ENCODE measurements at places on chromosomes 2 and 18.

DNA sequence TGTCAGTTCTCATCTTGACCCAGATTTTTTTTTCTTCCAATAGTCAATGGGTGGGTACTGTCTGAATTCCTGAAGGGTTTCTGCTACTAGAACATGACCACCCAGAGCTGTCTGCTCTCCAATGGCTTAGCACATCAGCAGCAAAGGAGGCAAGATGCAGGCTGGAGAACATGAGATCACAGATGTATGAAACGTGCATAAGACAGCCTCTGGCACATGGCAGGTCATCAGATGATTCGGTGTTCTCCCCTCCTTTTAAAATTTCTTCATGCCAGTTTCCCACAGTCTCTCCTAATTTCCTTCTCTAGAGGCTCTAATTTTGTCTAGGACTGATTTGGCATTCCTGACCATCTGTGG, 359.3 kb upstream of the TNP1 start:
- no peak for DNase-seq

DNA sequence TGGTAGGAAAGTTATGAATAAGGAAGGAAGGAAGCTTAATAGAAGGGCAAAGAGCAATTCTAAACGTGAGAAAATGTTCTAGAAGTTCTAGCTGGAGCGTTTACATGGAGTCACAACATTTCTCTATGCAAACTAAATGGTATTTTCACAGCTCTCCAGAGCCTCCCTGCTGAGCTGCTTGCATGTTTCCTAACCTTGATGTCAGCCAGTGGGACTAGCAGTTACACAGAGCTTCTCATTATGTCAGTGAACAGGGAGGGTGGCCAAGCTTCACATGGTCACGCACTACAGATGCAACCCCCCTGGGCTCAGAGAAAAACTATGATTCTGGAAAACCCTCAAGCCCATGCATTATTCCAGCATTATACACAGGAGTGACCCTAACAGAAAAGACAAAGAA, 153.4 kb upstream of the CCDC150 start:
- DNase-seq = no peak

DNA sequence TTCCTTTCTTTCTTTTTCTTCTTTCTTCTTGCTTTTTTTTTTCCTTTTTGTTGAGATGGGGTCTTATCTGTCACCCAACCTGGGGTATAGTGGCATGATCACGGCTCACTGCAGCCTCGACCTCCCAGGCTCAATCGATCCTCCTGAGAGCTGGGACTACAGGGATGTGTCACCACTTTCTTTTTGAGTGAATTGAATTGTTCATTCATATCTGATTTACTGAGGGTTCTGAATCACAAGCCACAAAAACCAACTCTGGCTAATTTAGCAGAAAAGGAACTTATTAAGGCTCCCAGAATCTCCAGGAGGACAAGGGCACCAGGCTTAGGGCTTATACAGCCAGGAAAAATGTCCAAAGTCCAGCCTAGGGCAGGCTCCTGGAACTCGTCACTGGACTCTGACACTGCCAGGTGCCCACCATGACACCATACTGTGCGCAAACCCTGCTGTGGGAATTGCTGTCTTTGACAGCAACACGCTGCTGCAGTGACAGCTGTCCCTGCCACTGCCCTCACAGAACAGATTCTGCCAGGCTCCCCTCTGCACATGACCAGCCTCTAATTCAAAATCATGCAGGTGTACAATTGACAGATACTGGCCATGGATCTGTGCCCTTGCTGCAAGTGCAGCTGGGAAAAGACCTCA, 42.9 kb upstream of the EML6 start:
- DNase-seq = no peak

DNA sequence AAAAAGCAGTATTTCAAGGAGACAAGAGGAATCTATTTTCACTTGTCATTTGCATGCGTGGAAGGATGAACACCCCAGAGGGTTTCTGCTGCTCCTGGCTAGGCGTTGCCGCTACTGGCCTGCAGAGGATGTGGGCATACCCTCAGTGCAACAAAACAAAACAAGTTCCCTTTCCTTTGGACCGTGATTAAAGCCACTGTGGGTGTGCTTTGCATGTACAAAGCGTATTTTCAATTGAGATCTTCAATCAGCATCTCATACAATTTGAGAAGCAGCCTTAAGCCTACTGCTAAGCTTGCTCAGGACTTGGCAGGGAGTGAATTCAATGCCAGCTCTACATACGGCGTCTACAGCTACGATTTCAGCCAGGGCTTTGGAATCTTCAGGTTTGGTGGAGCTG, 298.4 kb downstream of the LPIN1 start:
- DNase-seq = no peak

DNA sequence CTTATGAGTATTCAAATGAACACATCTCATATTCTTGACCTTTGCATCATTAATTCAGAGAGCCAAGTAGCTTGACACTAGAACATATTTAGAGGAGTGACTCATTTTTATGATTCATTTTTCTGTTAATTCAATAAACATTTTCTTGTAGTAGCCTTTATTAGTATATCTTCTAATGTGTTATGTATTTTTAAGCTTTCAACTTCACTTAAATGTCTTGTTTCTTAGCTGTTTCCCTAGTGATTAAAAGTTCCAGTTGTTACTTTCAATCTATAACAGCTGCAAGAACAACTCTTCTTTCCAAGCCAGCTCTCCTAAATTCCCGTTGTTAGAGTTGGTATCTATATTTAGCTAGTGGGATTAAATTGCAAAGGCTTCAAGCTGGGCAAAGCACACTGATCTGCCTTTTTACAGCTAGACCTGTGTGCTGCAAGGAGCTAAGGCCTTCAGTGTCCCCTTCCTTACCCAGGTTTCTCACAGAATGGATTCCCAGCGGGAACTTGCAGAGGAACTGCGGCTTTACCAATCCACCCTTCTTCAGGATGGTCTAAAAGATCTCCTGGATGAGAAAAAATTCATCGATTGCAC, at the start of gene KLHL41:
Gene KLHL41, plus strand, starts transcription at position 405 of the 588 bp plus-strand sequence. Its CDS starts 77 bp downstream, at position 482.
- DNase-seq = no peak

- DNase-seq = no peak
Observed at GRCh38 chr2:158403237-158403636, 53.3 kb downstream of the CCDC148 start.

DNA sequence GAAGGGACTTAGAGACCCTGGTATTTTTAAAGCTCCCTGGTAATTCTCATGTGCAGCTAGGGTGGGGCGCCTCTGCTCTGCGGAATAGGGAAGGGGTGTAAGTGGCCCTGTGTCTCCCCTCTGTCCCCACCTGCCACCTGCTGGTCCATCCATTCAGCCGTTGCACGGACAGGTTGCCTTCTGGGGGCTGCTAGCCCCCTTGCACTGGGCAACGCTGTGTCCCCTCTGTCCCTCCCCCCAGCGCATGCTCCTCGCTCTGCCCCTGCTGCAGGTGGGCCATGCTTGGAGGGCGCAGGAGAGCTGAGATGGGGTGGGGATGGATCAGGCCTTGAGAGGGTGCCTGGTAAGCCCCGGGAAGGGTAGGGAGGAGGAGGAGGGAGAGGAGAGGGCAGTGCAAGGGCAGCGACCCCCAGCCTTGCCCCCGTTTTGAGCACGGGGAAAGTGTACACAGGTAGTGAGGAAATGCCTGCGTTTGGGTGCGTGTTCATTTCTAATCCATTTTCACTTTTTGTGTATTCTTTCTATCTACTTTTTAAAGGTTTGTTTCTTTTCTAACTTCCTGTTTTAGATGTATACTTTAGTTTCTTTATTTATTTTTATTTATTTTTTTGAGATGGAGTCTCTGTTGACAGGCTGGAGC, 23.9 kb downstream of the RRM2 start:
- no peak for DNase-seq

- no peak for DNase-seq
Observed at GRCh38 chr18:75005626-75006025, 203.3 kb downstream of the PTGR3 start.

DNA sequence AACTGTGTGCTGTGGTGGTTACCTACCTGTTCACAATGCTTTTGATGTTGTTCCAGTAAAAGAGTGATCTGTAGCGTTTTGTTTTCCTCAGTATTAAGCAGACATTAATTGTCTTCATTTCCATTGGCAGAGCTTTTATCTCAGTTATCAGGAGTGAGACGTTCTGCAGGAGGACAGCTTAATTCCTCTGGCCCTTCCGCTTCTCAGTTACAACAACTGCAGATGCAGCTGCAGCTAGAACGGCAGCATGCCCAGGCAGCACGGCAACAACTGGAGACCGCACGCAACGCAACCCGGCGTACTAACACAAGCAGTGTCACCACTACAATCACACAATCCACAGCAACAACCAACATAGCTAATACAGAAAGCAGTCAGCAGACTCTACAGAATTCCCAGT, 78.3 kb downstream of the KCMF1 start:
- DNase-seq = no peak

- no peak for DNase-seq
Observed at GRCh38 chr2:118223511-118223991, 135.3 kb downstream of the INSIG2 start.

- no peak for DNase-seq
Observed at GRCh38 chr18:8188184-8188583, 421.1 kb upstream of the RAB12 start.

DNA sequence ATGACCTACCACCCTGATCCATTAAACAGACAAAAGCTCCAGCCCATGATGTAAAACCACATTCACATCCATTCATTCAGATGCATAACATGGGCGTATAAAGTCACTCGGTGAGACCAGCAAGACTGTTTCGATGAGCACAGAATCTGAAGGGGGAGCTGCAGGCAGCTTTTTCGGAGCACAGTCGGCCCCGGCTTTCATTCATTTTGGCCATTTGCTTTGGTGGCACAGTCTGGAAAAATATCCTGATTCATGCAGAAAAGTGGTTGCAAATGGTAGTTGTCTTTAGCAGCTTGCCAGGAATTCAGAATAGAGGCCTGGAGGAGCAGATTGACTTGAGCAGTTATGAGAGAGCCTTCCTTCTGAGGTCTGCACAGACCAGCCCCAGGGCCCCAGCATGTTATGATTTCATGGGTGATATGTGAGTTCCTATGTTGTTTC, 11.2 kb downstream of the ARID5A start:
- peak; percentile 15 for DNase-seq

GRCh38 chr2:120734930-120735651, 577 bp upstream of the GLI2 start:
- DNase-seq = no peak

GRCh38 chr2:147297820-147298219, 547.0 kb upstream of the ACVR2A start:
- DNase-seq = no peak

DNA sequence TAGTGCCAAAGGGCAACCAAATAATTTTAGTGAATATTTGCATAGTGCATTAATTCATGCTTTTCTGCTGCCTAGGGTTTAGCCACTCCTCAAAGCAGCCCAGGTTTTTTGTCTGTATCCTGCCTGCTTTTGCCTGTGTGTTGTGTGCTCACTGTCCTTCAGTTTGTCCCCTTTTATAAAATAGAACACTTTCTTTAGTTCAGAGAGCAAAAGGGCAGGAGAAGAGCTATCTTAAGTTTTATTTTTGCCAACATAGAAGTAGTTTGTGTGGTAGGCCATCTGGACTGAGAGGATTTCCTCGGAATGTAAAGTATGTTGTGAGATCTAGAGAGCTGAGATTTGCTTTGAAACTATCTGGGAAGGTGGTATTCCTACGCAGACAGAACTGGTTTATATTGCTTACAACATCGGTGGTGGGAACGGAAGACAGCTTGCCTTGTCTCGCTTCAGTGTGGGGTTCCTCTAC, 64.9 kb downstream of the EML4 start:
- no peak for DNase-seq

GRCh38 chr2:20676353-20677215, 9.6 kb downstream of the GDF7 start:
- no peak for DNase-seq

DNA sequence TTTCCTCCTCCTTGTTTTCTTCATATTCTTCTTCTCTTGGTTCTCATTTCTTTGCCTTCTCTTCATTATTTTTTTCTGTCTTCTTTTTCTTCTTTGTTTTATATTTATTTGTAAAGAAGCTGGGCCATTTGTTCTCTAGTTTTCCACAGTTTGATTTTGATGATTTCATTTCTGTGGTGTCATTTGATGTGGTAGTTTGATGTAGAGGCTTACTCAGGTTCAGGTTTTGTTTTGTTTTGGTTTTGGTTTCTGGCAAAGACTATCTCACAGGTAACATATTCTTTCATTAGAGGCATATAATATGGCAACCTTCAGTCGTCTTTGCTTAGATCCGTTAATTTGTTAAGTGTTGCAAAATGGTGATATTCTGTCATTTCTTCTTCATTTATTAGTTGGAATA, 75.3 kb downstream of the BABAM2 start:
- DNase-seq = no peak

DNA sequence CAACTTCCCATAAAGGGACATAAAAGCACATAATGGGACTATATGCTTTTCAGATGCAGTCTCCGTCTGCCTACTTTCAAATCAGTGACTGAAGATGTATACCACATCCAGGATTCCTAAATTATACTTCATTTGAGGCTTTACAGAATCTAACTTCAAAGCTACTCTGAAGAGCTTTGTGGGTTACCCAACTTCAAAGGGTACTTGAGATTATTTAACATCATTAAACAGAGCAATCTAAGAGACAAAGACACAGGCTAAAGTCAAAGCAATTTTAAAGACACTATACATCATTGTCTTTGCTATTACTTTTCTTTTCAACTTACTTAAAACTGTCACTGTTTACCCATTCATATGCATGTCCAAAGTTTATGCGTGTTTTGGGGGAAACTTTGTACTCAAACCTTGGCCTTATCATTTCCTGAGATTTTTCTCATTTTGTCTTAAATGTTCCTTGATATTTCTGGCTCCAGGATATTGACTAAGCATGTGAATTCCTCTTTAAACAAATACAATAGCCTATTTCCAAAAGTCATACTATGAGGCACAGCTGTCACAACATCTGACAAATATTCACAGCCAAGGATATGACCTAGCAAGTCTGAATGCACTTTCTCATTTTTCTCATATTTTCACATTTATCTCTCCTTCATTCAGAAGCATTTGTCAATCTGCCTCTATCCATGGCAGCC, 1985.1 kb upstream of the PIK3C3 start:
- DNase-seq = no peak

GRCh38 chr2:160055726-160056108, 6.7 kb downstream of the PLA2R1 start:
- no peak for DNase-seq

GRCh38 chr2:157787364-157787938, 88.7 kb downstream of the ACVR1 start:
- no peak for DNase-seq

DNA sequence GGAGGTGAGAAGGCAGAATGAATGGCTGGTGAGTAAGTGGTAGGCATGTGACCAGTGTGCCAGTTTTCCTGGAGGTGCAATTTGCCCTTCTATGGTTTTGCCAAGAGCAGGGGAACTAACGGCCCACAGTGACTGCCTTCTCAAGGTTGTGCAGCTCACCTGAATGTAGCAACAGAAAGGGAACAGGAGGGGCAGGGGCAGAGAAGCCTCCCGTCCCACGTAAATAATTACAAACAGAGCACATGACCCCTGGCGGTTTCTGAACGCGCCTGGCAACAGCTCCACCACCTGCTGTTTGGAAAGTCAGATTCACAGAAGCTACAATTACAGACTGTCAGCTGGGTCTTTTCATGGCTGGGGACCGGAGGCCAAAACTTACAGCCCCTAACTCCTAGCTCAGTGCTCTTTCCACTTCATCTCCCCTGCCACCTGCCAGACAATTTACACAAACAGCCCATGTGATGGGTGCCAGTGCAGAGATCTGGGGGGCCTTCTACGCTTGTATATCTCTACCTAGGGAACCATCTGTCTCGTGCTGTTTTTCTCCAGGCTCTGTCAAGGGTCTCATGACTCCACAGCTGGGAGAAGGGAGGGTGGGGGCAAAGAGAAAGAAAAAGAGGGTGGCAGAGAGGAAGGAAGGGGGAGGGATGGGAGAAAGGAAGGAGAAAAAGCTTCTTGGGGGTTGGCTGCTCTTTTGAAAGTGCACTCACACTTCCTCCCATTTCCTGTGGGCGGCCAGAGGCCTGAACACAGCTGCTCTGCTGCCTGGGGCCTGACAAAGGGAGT, 69.6 kb downstream of the POLR1A start:
- peak; percentile 39 for DNase-seq
